Adipocyte (in vitro differentiated cells): ENCODE measurements at places on chromosomes 7 and 10.

DNA sequence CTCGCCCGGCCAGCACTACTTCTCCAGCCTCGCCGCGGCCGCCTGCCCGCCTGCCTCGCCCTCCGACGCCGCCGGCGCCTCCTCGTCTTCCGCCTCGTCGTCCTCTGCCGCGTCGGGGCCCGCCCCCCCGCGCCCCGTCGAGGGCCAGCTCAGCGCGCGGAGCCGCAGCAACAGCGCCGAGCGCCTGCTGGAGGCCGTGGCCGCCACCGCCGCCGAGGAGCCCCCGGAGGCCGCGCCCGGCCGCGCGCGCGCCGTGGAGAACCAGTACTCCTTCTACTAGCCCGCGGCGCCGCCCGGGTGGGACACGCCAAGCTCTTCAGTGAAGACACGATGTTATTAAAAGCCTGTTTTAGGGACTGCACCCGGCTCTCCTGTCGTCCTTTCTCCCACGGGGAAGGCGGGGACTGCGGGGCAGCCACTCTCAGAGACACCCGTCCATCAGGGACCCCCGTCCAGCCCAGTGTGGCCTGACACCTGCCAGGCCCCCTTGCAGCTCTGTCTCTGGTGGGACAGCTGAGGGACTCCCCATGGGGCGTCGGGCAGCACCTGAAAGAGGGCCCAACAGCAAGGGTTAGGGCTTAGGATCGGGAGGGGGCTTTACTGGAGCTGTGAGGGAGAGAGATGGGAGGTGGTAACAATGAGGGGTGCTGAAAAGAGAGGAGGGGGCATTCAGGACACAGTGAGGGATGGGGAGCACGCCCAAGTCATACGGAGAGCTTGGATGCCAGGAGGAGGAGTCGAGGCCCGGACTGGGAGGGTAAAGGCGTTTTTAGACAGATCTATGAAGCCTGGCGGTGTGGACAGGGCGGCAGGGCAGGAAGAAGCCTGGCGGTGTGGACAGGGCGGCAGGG, 34.7 kb downstream of the SPDYE6 start:
- DNase-seq: no peak

DNA sequence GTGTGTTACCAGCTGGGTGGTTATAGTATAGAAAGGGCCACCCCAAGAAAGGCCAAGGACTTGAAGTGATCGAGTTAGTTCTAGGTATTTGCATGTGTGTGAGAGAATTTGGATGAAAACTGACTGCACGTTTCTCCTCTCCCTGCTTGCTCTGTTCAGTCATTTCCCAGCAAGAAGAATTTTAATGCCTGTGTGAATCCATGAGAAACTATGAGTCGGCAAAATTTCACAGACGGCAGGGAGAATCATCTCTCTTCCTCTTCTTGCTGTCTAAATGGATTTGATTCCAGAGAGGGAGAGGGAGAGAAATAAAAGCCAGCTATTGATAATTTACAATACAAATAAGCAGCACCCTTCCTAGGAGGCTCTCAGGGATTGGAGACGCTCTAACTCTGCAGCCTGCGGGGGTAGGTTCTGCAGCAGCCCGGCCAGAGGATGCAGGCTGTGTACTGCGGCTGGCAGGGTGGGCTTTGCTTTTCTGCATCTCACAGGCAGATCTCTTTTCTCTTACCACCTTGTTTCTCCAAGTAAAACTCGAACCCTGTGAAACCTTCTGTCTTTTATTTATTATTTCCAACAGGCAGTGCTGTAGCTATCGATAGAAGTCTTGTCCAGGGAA, 183.6 kb downstream of the TCF7L2 start:
- peak; percentile 57 for DNase-seq

DNA sequence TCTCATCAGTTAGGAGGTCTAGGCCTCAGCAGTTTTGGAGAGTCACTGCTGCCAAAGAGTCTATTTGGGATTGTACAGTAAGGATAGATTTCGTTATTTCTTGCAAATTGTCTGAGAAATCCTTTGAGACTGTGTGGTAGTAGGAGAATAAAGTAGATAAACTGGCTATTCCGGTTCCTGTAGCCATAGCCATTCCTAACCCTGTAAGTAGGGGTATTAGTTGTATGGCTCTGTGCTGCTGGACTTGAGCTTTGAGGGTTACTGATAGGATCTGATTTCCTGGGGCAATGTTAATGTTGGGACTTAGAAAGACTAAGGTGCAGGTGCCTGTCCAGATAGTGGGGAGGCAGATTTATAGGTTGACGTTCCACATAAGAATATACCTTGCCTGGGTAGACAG, 36.1 kb upstream of the ZNF138 start:
- no peak for DNase-seq

DNA sequence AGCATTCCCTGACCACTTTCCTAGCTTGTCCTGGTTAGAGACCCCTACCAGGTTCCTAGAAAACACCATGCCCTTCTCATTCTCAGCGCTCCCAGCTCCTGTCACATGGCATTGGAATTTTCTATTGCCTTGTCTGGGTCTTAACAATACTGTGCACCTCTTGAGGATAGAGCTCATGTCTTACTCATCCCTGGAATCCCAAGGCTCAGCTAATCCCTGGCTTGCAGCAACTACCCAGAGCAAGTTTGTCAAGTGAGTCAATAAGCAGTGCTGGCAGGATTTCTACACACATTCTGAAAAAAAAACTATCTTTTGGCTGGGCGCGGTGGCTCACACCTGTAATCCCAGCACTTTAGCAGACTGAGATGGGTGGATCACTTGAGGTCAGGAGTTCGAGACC, 11.7 kb upstream of the PRDX3 start:
- DNase-seq: peak; percentile 85

DNA sequence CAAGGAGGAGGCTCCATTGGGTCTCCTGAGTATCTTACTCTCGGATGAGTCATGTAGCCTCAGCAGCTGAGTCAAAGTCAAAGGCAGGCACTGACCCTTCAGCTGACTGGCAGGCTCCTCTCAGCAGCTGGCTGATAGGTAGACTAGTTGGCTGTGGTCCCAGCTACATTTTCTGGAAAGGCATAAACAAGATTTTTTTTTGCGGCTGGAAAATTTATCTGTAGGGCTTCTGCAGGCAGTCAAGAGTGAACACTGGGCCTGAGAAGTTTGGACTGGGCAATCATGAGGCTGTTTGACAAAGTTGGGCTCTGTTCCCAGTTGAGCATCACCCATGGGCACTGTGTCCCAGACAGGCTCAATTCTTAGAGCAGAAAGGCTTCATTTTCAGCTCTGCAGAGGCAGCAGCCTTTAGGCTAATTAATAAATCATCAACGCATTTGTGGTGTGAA, 796.2 kb downstream of the CCSER2 start:
- DNase-seq: no peak

- no peak for DNase-seq
Measured at GRCh38 chr7:55878691-55879090, 8.6 kb upstream of the ZNF713 start.

- no peak for DNase-seq
Measured at GRCh38 chr10:113390896-113391295, 162.0 kb upstream of the HABP2 start.

DNA sequence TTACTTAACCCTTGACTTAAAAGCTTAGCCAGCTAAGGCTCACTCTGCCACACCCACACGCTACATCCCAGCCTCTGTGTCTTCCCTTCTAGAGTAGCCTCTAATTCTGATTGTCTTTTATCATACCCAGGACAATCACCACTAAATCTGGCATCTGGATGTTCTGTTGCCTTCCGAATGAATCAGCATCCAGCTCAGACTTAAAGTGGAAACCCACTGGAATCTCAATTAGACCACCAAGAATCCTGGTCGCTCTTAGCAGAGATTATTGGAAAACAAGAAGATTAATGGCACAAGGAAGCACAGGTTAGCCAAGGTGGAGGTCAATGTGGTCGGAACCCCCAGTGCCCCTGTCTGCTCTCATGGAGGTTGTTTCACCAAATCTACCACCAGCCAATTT, 404.2 kb upstream of the FOXK1 start:
- no peak for DNase-seq

GRCh38 chr10:13593535-13593934, 6.8 kb downstream of the PRPF18 start:
- no peak for DNase-seq

GRCh38 chr7:73366127-73366526, 38.2 kb downstream of the FKBP6 start:
- no peak for DNase-seq

DNA sequence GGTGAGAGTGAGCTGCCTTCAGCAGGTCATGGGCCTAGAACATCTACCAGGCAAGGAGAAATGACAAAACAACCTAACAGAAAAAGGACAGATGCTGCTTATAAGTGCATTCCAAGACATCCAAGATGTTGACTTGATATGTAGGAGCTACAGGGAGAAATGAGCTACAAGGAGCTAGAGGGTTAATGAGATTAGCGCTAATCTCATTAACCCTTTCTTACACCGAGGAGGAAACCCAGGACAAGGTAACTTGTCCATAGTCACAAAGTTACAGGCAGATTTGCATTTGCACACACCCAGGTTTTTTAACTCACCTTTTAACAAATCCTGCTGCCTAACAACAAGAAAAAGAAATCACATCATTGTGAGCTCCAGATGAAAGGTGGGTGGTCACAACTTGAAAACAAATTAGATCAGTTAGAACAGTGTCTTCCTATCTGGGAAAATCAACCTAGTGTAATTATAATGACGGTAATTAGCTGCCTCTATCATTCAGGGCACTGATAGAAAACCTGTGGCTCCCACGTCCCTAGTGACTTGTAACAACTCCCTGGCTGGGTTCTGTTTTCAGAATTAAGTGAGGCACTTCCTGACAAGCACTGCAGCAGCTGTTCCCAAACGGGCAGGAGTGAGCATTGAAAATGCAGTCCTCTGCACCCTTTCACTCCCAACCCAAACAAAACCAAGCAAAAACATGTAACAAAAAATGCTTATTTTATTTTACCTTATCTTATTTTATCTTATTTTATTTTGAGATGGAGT, 5.7 kb downstream of the KIAA1549 start:
- DNase-seq: no peak

DNA sequence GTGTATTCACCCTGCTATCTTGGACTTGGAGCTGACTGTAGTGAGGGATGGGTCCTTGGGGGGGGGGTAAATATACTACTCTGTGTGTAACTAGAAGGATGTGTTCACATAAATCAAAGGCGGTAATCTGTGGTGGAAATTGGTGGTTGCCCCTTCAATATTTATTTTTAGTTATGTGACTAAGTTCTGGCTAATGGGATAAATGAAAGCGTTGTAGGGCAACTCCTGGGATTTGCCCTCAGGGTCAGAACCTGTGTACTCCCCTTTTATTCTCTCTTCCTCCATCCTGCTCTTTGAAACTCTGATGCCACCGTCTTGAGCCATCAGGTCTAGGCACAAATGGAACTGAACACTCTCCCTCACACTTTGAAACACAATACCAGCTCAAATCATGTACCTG, 24.3 kb upstream of the ST7 start:
- no peak for DNase-seq

DNA sequence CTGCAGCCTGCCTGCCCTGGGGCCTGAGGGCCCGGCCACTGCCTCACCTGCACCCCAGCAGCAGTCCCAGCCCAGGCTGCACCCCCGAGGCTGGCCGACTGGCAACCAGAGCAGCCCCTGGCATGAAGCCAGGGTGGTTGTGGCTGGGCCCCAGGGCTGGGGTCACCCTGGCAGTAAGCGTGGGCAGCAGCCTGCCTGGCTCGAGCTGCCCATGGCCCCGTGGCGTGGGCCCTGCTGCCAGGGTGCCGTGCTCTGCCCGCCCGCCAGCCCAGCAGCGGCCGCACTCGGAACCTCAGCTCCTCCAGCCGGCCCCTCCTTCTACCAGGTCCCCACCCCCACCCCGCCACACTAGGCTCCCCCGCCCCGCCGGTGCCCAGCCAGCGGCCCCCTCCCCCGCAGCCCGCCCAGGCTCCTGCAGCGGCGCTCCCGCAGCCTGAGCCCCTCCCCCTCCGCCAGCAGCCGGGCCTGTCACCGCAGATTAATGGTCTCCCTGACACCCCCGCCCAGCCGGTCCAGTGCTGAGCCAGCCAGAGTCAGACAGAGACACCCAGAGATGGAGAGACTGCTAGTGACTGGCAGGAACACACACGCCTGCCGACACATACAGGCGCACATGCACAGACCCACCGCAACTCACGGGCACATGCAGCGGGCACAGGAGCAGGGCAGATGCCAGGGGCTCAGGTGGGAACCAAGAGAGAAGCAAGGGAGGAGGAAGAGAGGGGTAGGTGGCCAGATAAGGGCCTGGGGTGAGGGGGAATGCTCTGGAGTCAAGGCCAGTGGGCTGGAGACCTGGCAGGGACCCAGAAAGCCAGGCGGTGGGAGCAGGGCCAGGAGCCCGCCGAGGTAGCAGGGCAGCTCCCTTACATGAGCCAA, 22.4 kb downstream of the KCNH2 start:
- DNase-seq: no peak

- no peak for DNase-seq
Measured at GRCh38 chr10:132163278-132163765, 23.4 kb upstream of the DPYSL4 start.

DNA sequence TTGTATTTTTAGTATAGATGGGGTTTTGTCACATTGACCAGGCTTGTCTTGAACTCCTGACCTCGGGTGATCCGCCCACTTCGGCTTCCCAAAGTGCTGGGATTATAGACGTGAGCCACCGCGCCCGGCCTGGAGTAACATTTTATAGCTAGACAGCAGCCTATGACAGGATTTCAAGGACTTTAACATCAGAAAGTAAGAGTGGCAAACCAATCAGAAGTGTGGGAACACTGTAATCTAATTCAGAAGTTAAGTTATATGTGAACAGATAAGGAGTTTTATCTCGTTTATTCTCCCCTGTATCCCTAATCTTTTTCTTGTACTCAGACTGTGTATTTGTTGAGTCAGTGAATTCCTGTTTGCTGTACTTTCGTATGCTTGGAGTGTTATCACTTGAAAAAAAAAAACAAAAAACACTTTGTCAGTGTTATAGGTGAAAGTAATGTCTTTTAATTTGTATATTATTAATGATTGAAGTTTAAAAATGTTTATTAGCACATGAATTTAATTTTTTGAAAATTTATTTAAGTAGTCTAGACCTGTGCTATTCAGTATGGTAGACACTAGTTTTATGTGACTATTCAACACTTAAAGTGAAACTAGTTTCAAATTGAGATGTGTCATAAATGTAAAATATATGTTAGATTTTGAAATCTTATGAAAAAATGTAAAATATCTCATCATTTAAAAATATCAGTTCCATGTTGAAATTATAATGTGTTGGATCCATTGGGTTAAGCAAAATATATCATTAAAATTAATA, 38.6 kb downstream of the RSBN1L start:
- DNase-seq: no peak

GRCh38 chr7:158111049-158111751, 476.4 kb downstream of the PTPRN2 start:
- no peak for DNase-seq

- DNase-seq: no peak
Measured at GRCh38 chr10:83476211-83476610, 663.1 kb upstream of the GHITM start.

DNA sequence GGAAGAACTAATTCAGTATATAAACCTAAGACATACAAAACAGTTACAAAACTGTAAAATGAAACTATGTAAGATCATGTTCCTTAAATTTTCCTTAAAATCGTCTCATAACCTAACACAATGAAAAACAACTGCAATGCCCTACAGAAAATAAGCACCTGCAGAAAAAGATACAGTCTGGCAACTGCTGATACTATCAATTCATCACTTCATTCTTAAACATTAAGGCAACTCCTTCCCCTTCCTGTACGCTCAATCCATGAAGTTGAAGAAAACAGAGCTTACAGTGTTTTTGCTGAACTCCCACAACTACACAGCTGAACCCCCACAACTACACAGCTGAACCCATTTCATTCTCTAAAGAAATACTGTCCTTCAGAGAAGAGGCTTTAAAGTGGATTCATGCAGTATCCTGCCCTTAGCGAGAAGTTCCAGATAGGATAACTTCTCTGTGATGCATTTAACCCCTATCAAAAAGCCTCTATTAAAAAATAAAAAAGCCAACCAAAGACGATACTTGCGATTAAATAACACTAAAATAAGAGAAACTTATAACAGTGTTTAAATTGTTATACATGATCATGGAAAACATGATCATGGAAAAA, 50.0 kb downstream of the JMJD1C start:
- DNase-seq: no peak
